Effector memory CD8-positive, alpha-beta T cell (primary cell): ENCODE measurements at places on chromosomes 6 and 20.

- no peaks in the 10 kb centered on the region for H3K4me1 ChIP-seq
- no peak overlapping the region for H3K4me3 ChIP-seq
- H3K27me3 ChIP-seq, result peaks cover 28% of the 10 kb centered on the region
- no peaks in the 10 kb centered on the region for H3K36me3 ChIP-seq
These were observed 138.6 kb upstream of the AFDN start for GRCh38 chr6:167688123-167688522.

DNA sequence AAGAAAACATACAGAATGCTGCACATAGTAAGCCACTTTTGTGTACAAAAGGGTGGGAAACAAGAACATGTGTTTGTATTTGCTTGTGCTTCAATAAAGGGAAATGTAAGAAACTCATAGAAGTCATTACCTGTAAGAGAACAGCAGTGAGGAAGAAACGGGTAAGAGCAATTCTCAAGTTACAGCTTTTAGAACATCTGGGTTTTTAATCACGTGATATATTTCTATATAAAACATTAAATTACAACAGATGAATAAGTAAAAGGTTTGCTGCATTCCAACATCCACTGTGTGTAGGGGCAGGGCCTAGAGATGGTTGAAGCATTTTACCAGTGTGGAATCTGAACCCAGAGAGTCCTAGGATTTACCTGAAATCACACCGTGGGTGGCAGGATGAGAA is 36.6 kb upstream of the FAM50B start:
- DNase-seq, result no peak
- H3K4me1 ChIP-seq, result no peaks in the 10 kb centered on the region
- no peak overlapping the region for H3K27ac ChIP-seq
- no peak overlapping the region for H3K4me3 ChIP-seq
- no peaks in the 10 kb centered on the region for H3K36me3 ChIP-seq

GRCh38 chr6:132725947-132726607 is 12.2 kb upstream of the VNN1 start:
- H3K27ac ChIP-seq, result no peak overlapping the region

DNA sequence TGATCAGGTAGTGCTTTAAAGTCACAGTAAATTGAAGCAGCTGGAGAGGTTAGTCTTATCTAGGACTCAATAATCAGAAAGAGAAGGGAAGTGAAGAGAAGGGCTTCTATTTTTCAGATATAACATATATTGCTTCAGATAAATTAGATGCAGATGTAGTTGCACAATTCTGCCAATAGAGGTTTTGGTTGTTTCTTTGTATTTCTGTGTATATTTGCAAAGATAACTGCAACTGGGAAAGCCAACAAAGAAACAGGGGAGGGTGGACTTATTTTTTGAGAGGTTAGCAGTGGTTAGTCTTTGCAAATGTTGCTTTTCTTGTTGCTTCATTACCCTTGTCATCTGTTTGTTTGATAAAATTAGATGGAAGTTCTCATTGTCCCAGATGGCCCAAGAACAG is 106.6 kb downstream of the ADGRG6 start:
- no peaks in the 10 kb centered on the region for H3K27me3 ChIP-seq
- no peaks in the 10 kb centered on the region for H3K36me3 ChIP-seq
- H3K4me3 ChIP-seq, result no peak overlapping the region
- no peak for DNase-seq
- H3K4me1 ChIP-seq, result no peaks in the 10 kb centered on the region
- H3K27ac ChIP-seq, result no peak overlapping the region

- DNase-seq, result no peak
- H3K4me3 ChIP-seq, result no peak overlapping the region
- no peaks in the 10 kb centered on the region for H3K36me3 ChIP-seq
- H3K27me3 ChIP-seq, result no peaks in the 10 kb centered on the region
These were observed 70.7 kb upstream of the SMIM29 start for GRCh38 chr6:34319471-34319885.

DNA sequence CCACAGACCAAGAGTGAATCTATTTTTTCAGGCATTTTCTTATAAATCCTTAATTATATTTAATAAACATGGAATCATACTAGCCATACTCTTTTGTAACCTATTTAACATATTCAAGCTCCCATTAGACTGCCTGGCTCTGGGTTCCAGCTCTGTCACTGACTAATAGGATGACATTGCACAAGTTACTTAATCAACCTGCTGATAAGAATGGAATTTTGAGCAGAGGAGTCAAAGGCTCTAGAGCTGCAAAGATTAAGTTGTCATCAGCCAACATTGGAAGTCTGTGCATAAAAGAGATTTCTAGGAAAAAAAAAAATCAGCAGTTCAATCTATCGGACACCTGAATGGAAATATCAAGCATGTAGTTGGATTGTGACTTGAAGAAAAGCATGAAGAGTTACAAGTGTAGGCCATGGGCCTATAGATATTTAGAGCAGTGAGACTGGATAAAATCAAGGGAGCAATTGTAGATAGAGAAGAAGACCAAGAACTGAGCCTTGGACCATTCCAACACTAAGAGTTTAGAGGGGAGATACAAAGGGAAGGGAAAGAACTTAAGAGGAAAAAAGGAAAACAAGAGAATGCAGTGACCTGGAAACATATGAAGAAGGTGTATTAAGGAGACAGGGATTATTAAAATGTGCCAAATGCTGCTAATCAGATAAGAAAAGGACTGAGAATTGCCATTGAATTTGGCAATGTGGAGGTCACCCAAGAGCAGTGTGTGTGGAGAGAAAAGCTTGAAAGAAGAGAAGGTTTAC is 11.0 kb upstream of the HINT3 start:
- H3K27ac ChIP-seq, result no peak overlapping the region
- peaks cover 21% of the 10 kb centered on the region for H3K27me3 ChIP-seq
- no peaks in the 10 kb centered on the region for H3K36me3 ChIP-seq
- DNase-seq, result no peak

- no peak overlapping the region for H3K27ac ChIP-seq
- no peak overlapping the region for H3K4me3 ChIP-seq
- DNase-seq, result peak; percentile 70
- H3K27me3 ChIP-seq, result no peaks in the 10 kb centered on the region
- peaks cover 2% of the 10 kb centered on the region for H3K36me3 ChIP-seq
- H3K4me1 ChIP-seq, result no peaks in the 10 kb centered on the region
These were observed 52.8 kb downstream of the GTF2H5 start for GRCh38 chr6:158220786-158221442.

- peaks cover 5% of the 10 kb centered on the region for H3K4me1 ChIP-seq
- peak; percentile 40 for DNase-seq
- peaks cover 30% of the 10 kb centered on the region for H3K27me3 ChIP-seq
- H3K27ac ChIP-seq, result no peak overlapping the region
- no peak overlapping the region for H3K4me3 ChIP-seq
- no peaks in the 10 kb centered on the region for H3K36me3 ChIP-seq
These were observed 54.3 kb upstream of the BACH2 start for GRCh38 chr6:90350689-90351554.

DNA sequence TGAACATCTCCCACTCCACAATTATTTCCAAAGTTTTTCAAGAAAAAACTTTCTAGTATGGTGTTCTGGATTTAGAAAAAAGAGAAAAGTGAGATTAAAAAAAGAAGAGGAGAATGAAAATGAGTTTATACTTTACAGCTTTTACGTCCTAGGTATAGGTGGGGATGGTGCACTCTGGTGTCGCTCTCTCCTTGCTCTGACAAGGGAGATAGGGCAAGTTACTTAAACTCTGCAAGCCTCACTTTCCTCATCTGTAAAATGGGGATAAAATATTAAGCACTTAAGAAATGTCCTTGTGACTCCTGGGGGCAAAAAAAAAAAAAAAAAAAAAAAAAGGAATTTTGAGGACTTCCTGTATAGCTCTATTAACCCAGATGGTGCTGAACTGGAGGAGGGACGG is 4.5 kb upstream of the MAS1 start:
- no peak for DNase-seq
- H3K27me3 ChIP-seq, result peaks cover 56% of the 10 kb centered on the region
- no peaks in the 10 kb centered on the region for H3K4me1 ChIP-seq
- no peak overlapping the region for H3K27ac ChIP-seq
